NCI-H1105 (cell line): ENCODE measurements at places on chromosomes 4 and X.

DNA sequence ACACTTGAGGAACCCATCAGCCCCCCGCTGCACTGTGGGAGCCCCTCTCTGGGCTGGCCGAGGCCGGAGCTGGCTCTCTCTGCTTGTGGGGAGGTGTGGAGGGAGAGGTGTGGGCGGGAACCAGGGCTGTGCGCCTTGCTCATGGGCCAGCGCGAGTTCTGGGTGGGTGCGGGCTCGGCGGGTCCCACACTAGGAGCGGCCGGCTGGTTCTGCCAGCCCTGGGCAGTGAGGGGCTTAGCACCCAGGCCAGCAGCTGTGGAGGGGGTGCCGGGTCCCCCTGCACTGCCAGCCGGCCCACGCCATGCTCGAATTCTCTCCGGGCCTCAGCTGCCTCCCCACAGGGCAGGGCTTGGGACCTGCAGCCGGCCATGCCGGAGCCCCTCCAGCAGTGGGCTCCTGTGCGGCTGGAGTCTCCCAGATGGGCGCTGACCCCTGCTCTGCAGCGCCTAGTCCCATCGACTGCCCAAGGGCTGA is 430.2 kb downstream of the FAT4 start:
- no peak for DNase-seq

DNA sequence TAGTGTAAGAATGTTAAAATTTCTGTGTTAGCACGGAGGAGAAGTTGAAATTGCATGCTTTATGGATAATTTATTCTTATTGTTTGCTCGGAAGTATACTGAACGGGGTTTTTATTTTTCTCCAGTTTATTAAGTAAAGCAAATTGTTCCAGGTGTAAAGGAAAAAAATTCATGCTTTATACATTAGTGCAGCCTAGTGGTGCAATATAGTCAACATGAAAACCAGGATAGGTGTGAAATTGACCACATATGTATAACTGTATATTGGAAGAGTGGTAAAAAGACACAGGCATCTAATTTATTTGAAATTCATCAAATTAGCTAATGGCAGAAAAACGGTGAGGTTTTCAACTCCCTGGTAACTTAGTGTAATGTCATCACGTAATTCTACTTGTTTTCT is 959 bp downstream of the BRS3 start:
- DNase-seq, result no peak

GRCh38 chr4:150771382-150771781 is 189.4 kb downstream of the MAB21L2 start:
- DNase-seq, result no peak

DNA sequence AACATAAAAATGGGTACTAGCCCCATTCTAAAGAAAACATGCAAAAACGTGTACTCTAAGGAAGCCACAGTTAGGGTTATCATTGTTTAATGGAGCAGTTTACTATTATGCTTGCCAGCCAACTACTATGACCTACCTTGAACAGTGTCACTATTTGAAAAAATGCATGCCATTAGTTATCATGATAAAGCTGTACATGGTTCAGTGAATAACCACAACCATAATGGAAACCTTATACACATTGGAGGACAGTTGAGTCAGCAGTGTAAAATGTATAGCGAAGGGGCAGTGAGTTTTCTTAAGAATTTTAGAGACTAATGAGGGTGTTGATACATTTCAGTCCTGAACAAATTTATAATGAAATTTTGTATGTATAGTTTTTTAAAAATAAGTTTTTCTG is 381.9 kb downstream of the GRXCR1 start:
- no peak for DNase-seq

GRCh38 chr4:159111416-159111815 is 8.5 kb downstream of the RAPGEF2 start:
- DNase-seq, result no peak
